K562 (cell line): ENCODE measurements at places on chromosomes 6 and 20. TPM values are rescaled to one million over a fixed set of nuclear protein-coding genes. Genes with fewer than 3 reads are reported as not detected.

DNA sequence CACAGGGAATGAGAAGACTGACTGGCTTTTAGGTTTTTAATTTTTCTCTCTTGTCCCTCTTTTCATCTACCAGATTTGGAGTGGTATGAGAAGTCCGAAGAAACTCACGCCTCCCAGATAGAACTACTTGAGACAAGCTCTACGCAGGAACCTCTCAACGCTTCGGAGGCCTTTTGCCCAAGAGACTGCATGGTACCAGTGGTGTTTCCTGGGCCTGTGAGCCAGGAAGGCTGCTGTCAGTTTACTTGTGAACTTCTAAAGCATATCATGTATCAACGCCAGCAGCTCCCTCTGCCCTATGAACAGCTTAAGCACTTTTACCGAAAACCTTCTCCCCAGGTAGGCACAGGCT, 644 bp downstream of the MAD2L1BP start:
- H3K4me3 ChIP-seq = peak overlapping the region; percentile 75
- peaks cover 46% of the 10 kb centered on the region for H3K36me3 ChIP-seq
- H3K27ac ChIP-seq = peak overlapping the region; percentile 93
- no peak for DNase-seq
- H3K27me3 ChIP-seq = no peaks in the 10 kb centered on the region
- H3K4me1 ChIP-seq = peaks cover 63% of the 10 kb centered on the region

- no peak for DNase-seq
- H3K27ac ChIP-seq = no peak overlapping the region
- no peak overlapping the region for H3K4me3 ChIP-seq
- H3K4me1 ChIP-seq = peaks cover 18% of the 10 kb centered on the region
- H3K36me3 ChIP-seq = peaks cover 54% of the 10 kb centered on the region
These were observed 3.1 kb downstream of the CNPY3 start for GRCh38 chr6:42932412-42932811.

GRCh38 chr6:149235130-149235561, 82.4 kb upstream of the TAB2 start:
- no peaks in the 10 kb centered on the region for H3K36me3 ChIP-seq
- H3K27me3 ChIP-seq = no peaks in the 10 kb centered on the region
- H3K4me3 ChIP-seq = no peak overlapping the region
- no peak for DNase-seq

DNA sequence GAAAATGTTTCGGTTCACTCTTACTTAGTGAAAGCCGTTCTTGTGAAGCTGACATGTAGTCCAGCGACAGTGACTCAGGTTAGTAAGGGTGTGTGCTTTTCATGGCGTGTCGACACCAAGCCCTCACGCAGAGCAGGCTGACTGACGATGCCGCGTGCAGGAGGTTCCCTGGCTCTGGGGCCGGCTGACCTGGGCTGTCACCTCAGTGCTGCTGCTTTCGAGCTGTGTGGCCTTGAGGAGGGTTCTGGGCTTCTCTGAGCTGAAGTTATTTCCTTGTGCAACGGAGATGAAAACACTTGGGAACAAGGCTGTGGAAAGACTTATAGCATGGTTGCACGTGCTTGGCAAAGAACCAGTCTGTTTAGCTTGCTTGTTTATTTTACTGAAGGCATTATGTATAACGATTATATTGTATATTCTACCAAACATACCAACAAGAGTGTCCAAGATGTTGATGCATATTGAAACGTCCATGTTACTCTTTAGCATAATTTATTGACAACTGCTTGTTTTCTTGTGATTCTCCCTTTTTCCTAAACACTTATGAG, 59.2 kb downstream of the PHACTR3 start:
- no peak overlapping the region for H3K27ac ChIP-seq
- no peak overlapping the region for H3K4me3 ChIP-seq
- H3K4me1 ChIP-seq = no peaks in the 10 kb centered on the region
- H3K27me3 ChIP-seq = peaks cover 23% of the 10 kb centered on the region
- no peak for DNase-seq

GRCh38 chr20:51512645-51513044, 29.9 kb downstream of the NFATC2 start:
- H3K4me1 ChIP-seq = peaks cover 6% of the 10 kb centered on the region
- H3K4me3 ChIP-seq = no peak overlapping the region
- peak overlapping the region; percentile 52; the same call in 1 of the 3 replicates for H3K27ac ChIP-seq
- peak; percentile 34 for DNase-seq

GRCh38 chr6:2659882-2660281, 90.8 kb downstream of the MYLK4 start:
- no peak overlapping the region for H3K4me3 ChIP-seq
- no peak overlapping the region for H3K27ac ChIP-seq
- no peak for DNase-seq
- peaks cover 28% of the 10 kb centered on the region for H3K27me3 ChIP-seq

DNA sequence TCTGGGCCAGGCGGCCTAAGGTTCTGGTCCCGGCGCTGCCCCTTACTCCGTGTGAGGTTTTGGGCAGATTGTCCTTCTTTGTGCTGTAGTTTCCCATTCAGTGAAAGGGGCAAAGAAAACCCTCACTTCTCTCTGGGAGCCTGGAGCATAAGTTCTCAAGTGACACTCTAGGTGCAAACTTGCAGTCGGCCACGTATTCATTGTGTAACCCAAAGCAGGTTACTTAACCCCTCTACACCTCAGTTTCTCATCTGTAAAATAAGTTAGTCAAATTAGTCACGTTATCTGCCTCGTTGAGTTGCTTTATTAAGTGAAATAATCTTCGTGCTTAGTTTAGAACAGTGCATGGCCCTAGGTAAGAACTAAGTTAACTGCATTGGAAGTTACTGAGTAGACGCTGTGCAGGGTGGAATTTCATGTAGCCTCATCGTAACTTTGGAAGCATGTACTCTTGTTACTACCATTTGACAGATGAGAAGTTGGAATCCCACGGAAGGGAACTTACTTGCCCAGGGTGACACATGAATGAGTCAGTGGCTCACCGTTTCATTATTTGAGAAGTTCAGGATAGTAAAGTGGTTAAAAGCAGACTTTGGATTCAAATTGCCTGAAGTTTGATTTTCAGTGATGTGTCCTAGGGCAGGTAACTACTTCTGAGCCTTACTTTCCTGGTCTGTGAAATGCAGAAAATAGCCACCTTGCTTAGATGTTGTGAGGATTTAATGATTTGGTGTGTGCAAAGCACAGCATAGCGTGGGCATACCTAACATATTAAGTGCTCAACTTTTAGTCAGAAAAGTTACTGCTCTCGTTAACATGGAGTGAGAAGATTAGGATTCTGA, 556 bp upstream of the MROH8 start:
- peaks cover 35% of the 10 kb centered on the region for H3K36me3 ChIP-seq
- H3K27ac ChIP-seq = peak overlapping the region; percentile 99
- no peaks in the 10 kb centered on the region for H3K27me3 ChIP-seq
- H3K4me3 ChIP-seq = peak overlapping the region; percentile 92
- no peak for DNase-seq

The IMPG1 gene
- not detected in 2 replicates for polyA plus RNA-seq

The TAAR1 gene
- not detected in 2 replicates for polyA plus RNA-seq

The SMLR1 gene
- polyA plus RNA-seq = not detected in 2 replicates
